Right lobe of liver (tissue), 6 donors: ENCODE measurements at places on chromosomes 7 and 10. TPM values are rescaled to one million over a fixed set of nuclear protein-coding genes. Genes with fewer than 3 reads are reported as not detected.

DNA sequence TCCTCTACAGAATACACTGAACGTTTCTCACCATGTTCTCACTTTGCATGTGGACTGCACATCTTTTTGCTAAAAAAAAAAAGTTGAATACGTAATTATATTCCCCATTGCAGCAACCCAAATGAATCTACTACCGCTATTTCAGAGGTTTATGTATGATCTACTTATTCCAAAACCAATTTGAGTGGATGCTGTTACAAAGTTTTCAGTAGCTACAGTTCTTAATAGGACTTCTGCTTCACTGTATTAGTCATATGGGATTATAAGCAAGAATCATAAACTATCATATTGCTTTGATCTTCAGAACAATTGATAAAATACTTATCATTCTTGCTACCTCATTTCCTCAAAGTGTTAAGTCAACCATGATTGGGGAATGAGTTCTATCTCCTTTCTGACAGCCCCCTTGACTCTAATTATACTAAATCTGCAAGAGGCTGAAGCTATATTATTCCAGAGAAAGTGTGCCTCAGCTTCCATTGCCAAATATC, 257.0 kb downstream of the PARD3 start:
- DNase-seq = no peak

GRCh38 chr7:119465798-119466305, 807.1 kb upstream of the KCND2 start:
- DNase-seq = no peak

DNA sequence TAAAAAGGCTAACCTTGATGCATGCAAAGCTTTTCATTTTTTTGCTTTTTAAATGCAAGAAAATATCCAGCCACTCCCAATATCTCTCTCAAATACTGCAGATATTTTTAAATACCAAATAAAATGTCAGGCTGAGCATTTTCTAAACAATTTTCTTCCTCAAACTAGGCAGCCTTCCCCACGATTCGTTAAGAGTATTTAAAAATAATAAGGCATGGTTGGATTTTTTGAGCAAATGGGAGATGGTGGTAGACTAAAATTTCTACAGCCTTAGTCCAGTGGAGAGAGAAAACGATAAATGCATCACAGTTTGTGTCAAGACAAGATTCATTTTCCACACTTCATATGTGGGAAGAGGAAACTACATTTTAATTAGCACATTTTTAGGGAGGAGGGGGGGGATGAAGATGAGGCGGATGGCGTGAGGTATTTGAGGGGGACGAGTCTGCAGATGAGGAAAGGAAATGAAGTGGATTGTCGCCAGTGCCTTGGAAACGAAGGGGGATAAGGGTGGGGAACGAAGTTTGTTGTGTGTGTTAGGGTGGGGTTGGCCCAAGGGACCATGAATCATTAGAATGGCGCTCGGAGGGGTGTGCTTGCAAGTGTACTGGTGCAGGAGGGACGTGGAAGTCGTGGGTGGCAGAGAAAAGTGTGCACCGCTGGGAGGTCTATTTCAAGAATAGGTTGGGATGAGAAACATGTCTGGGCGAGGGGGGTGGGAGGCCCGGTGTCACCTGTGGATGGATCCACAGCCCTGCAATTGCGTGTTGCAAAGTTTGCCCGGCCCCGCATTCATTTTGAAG, 1.2 kb upstream of the ADD3 start:
- DNase-seq = no peak

Gene NUTM2D
- 2.9 TPM for total RNA-seq

- no peak for DNase-seq
These were observed 74.9 kb downstream of the LARP4B start for GRCh38 chr10:856416-857157.

Gene ZC3HAV1L
- total RNA-seq = 3.7 TPM

DNA sequence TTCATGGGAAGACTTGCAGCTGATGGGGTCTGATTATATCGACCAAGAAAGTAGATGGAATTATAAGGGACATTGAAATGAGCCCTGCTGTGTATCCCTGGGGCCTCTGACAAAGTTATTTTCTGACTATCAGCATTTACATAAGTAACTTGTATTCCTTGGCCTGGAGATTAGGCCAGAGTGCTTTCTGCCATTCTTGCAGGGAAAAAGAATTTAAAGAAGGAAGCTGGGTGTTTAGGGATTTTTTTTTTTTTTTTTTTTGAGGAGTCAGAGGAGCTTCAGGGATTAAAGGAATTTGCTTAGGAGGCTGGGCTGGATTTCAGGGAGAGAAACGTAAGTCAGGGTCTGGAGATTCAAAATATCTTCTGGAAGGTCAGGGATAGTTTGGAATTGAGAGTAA, 4.6 kb downstream of the SPAM1 start:
- no peak for DNase-seq

DNA sequence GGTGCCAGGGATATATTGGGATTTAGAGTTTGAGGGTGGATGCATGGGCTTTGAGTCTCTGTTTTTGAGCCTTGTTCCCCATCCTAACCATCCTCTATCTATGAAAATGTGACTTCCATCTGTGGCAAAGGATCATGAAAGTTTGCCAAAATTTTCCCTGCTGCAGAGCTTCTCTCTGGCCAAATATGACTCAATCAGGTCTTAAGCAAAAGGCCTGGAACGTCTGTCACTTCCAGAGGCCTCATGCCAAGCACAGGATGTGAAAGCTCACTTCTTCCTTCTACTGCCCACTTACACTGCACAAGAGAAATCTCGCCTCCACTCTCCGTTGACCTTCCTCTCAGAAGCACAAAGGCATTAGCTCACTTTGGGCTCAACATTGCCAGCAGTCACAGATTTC, 696.9 kb upstream of the NRP1 start:
- no peak for DNase-seq

Gene ZNF804B
- total RNA-seq = not detected

Gene TSPAN33
- total RNA-seq = 10.7 TPM

Gene SLC25A28
- 24.8 TPM for total RNA-seq

DNA sequence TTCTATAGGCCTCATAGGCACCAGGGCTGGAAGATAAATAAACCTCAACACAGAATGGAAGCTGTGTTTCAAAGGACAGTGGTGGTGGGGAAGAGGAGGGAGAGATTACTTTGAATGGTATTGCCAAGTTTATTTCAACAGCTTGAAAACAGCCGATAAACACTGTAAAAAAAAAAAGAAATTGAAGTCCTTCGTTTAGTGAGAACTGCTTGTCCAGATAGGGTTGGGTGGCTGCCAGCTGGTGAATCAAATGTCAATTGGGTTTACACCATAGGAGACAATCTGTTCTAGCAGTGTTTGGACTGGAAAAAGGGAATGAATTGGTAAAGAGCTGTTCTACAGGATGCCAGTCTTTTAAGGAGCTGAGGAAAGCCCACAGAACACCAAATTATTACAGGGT, 254.8 kb downstream of the PHF14 start:
- peak; percentile 82 for DNase-seq

Gene PRLHR
- not detected for total RNA-seq

Gene C10orf105
- total RNA-seq = 0.05 TPM

DNA sequence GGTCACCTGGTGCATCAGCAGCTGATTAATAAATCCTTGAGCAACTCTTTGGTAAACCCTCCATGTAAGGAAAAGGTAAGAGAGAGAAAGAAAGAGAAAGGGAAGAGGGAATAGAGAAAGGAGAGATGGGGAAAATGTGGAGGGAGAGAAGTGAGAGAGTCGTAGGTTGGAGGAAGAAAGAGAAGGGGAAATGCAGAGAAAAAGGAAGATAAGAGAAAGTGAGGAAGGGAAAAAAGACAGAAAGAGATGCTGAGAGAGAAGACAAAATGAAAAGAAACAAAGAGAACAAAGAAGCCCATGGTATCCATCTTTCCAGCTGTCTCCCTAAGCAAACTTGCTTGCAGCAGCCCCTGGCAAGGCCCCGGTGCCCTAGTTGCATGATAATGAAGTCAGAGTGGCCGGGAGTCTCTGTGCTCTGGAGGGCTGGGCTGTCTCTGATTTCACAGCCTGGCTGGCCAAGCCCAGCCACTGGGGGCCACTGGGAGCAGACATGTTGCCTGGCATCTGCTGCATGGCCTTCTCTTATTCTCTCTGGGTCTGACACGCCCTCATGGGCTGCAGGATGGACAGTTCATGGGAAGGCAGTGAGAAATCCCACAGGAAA, 48.4 kb downstream of the PRR15 start:
- no peak for DNase-seq

DNA sequence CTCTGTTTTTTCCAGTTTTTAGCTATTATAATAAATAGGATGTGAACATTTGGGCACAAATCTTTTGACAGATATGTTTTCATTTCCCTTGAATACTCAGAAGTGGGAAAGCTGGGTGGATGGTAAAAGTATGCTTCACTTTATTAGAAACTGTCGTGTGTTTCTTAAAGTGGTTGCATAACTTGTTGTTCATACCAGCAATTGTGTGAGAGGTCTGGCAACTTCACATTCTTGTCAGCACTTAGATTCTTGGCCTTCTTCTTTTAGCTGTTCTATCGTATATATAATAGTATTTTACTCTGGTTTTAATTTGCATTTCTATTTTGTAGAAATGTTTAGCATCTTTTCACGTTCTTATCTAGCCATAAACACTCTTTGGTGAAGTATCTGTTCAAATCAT, 894.4 kb downstream of the KCNMA1 start:
- no peak for DNase-seq

- DNase-seq = no peak
These were observed 47.7 kb upstream of the BICC1 start for GRCh38 chr10:58464956-58465355.

- no peak for DNase-seq
These were observed 219.7 kb upstream of the PPP2R2D start for GRCh38 chr10:131681122-131681521.

Gene TPST1
- 26.1 TPM for total RNA-seq

DNA sequence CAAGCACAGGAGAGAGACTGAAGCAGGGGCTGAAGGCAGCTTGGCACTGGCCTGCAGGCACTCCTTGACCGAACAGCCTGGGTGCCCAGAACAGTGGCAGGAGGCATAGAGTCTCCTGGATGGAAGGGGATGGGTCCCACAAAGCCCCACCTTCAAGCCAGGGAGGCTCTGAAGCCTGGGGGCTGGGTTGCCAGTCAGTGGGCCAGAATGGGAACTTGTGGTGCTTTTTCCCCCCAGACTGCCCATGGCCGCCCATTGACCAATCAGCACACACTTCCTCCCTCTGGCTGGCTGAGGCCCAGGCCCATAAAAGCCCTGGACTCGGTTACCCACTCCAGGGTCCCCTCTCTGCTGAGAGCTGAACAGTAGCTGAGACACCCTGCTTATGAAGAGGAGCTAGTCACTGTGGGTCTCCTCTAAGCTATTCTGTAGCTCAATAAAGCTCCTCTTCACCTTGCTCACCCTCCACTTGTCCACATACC, 109.6 kb downstream of the ELAPOR2 start:
- DNase-seq = no peak

DNA sequence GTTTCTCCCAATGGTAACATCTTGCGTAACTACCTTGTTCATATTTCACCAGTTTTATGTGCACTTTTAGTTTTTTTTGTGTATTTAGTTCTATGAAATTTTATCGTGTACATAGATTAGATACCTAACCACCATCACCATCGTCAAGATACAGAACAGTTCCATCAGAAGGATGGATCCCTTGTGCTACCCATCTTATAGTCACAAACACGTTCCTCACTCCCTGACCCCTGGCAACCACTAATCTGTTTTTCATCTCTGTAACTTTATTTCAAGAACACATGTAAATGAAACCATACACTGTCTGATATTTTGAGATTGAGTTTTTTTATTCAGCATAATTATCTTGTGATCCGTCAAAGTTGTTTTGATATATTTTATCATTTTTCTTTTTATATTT, 29.9 kb downstream of the FANK1 start:
- no peak for DNase-seq

DNA sequence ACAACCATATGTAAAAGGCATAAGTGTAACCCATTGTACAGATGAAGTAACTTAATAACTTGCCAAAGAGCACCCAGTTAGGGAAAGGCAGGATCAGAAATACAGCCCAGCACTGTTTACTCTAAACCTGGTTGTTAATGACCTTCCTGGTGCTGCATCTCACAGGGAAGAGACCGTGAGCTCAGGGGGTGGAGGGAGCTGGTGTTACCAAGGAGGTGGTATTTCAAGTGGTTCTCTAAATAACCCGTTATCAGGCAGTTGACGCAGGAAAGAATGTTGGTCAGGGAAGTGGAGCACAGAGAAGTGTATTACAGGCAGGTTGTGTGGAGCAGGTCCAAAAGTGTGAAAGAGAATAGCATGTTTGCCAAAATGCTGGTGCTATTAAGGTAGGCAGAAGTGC, 4.4 kb upstream of the ST7 start:
- no peak for DNase-seq

GRCh38 chr10:126565441-126565840, 105.1 kb downstream of the C10orf90 start:
- no peak for DNase-seq

Gene EIF3A
- total RNA-seq = 69.5 TPM

DNA sequence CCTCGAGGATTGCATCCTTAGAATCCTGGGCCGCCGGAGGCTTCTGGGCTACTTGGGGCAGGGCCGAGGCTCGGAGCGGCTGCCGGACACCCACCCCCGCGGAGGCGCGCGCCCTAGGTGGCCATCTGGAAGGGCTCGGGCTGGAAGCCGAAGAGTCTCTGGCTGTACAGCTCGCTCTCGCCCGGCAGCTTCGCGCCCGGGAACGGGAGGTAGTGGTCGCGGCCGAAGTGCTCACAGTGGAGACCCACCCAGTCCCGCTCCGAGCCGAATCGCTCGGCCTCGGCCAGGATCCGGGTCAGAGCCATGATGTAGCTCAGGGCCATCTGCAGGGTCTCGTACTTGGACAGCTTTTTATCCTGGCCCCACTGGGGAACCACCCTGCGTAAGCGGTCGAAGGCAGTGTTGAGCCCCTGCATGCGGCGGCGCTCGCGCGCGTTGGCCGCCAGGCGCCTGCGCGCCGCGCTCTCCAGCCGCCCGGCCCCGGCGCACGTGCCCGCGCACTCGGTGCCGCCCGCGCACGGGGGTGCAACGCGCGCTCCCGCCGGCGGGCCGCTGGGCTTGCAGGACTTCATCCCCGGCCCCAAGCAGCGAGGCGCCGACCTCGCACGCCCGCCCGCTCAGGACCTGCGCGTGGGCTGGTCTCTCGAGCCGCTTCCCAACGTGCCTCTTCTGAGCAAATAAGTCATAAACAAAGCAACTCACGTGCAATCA, 652 bp downstream of the ATOH7 start:
- DNase-seq = peak; percentile 65

DNA sequence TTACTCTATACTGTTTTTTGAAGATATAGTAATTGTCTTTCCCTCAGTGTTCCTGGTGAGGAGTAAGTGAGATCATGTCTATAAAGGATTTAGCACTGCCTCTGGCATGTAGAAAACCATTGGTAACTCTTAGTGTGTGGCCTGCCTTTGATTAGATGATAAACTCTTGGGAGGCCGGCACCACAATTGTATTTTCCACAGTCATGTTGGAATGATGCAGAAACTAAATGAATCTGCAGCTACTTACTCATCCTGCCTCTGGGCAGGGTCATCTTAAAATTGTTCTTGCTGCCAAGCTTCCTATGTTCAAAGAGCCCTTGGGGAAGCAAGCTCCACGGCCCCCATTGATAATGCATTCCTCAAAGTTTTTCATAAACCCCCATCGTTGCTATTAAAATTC, 204.6 kb downstream of the ANKRD7 start:
- DNase-seq = no peak

Gene GIMAP4
- total RNA-seq = 12.5 TPM

Gene EPHA1
- 18.1 TPM for total RNA-seq

GRCh38 chr7:106915873-106916272, 50.8 kb downstream of the PIK3CG start:
- no peak for DNase-seq
